ENCODE measurements at places on chromosomes 13 and 19. TPM values are rescaled to one million over a fixed set of nuclear protein-coding genes. Genes with fewer than 3 reads are reported as not detected.

DNA sequence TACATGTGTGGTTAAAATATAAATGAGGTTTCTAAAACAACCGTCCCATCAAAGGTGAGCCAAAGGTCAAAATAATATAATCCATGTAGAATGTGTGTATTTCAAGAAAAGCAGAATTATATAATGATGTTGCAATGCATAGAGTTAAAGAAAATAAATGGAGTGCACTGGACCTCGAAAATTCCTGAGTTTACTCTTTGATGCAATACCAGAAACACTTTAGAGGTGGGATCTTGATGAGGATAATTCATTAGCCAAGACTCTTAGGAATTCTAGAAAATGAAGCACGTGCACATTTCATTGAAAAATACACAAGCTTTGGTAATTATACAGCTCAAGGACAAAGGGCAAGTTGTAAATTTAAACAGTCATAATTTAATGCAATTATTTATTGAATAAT is 508.9 kb upstream of the ARGLU1 start:
- DNase-seq: no peak

- DNase-seq: no peak
Measured at GRCh38 chr19:30088567-30088966, 146.5 kb downstream of the URI1 start.

GRCh38 chr13:68745502-68745901 is 1362.1 kb upstream of the ATXN8OS start:
- no peak for DNase-seq

- no peak for DNase-seq
Measured at GRCh38 chr19:10744253-10744798, 26.4 kb downstream of the DNM2 start.

- no peak for DNase-seq
Measured at GRCh38 chr19:43777163-43777695, 3.5 kb downstream of the KCNN4 start.

DNA sequence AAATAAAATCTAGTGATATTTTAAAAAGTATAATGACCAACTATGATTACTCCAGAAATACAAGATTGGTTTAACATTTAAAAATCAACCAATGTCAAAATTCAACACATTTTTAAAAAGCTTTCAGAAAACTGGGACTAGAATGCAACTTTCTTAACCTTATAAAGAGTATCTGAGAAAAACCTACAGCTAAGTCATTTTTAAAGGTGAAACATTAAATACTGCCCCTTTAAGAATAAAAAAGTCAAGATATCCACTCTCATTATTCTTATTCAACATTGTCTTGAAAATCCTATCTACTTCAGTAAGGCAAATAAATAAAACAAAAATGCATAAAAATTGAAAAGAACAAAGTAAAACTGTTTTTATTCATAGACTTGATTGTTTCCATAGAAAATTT is 673.2 kb downstream of the UQCRFS1 start:
- DNase-seq: no peak

DNA sequence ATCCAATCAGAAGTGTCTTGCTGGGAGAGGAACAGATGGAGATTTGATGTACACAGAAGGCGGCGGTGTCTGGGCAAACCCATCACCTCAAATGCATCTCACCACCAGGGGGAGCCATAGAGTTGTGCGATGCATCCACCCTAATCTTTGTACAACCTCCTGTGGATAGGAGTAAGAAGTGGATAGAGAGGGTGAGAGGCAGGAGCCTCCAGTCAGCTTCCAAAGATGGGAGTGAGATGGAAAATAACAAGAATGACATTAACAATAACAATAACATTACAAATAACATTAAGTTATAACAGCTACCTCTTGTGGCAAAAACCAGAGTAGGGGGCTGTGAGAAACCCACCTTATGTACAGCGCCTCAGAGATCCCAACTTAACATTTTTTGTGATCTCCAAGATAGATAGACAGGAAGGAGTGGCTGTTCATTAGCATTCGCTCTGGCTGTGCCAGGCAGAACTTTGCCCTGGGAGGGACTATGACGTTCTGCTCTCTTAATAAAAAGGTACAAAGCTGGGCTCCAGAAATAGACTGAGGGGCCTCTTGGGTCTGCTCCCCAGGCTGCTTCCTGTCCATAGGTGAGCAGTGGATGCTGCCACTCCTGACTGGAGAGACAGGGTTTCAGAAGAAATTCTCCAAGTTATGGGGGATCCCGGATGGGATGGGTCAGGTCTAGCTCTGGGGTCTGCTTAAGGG is 5.2 kb upstream of the CEACAM18 start:
- DNase-seq: peak; percentile 77

- no peak for DNase-seq
Measured at GRCh38 chr19:16814526-16815100, 14.6 kb upstream of the SIN3B start.

DNA sequence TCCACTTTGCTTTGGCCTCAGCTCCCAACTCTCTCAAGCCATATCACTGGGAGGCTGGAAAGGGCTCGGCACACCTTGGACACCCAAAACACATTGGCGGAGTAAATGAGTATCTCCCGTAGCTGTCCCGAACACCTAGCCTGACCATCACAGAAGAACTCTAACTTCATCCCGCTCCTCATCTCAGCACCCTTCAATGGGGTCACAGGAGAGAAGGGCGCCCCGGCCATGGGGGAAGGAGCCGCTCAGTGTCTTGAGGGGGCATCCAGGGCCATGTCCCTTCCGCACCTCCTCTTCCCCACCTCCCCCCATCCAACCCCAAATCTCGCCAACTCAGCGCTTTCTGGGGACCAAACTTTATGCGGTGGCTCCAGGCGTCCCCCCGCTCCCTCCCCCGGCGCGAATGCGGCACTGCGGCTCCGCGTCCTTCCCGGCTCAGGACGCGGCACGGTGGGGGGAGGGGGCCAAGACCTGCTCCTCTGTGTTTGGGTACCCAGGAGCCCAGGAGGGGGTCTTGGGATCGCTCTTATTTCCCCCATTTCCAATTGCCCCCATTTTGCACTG is 3.0 kb downstream of the KCNC3 start:
- DNase-seq: no peak

GRCh38 chr19:13396250-13397080 is 109.8 kb downstream of the CACNA1A start:
- DNase-seq: peak; percentile 57

DNA sequence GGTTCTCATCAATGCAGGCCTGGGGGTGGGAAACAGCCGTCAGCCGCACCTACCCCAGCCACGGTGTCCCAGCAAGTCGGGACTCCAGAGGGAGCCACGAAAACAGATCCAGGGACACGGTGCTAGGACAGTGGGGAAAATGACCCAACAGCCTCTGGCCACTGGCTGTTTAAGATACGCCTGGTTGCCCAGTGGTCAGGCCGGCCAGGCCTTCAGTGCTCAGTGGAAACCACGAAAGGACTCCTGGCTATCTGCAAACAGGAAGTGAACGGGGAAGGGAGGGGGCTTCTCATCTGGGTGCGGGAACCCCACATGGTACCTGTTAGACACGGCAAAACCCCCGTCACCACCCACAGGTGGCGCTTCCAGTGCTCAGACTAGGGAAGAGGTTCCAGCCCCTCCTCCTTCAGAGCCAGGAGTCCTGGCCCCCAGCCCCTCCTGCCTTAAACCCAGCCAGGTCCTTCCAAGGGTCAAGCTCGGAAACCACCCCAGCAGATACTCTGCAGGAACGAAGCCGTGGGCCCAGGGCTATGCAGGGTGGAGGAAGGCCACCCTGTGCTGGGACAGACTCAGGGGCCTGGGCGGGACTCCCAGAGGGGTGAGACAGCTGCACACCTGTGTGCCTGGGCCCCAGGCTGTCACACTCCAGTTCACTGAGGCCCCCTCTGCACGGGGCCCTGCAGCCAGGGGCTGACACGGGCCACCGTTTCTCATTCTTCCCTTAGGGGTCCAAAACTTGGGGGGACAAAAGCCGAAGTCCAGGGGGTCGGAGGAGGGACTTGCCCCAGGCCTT is 4.5 kb downstream of the PPP1R12C start:
- DNase-seq: no peak

GRCh38 chr19:40444000-40444824 is at the start of gene SERTAD3:
SERTAD3 (minus strand) TSS chr19:40444335; CDS start chr19:40442080, 2,255 bp downstream.
- peak; percentile 98 for DNase-seq

DNA sequence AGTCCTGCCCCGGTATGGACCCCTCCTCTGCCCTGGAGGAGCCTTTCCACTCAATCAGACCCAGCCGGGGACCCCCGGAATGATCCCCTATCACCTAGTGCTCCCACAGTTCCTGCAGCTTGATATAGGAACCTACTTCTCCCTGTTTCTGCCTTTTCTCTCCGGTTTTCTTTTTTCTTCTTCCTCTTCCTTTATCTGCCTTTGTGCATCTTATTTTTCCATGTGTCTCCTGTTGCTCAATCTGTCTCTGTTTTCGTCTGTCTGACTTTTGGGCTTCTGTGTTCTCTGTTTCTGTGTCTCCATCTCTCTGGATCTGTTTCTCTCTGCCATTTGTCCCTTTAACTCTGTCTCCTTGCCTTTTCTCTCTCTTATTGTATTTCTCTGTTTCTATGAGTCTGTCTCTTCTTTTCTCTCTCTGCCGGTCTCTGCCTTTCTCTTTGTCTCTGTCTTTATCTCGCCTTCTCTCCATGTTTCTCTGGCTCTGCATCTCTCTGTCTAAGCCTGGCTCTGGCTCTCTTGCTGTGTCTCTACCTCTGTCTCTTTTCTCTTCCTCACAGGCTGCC is 10.0 kb downstream of the MEGF8 start:
- DNase-seq: no peak

DNA sequence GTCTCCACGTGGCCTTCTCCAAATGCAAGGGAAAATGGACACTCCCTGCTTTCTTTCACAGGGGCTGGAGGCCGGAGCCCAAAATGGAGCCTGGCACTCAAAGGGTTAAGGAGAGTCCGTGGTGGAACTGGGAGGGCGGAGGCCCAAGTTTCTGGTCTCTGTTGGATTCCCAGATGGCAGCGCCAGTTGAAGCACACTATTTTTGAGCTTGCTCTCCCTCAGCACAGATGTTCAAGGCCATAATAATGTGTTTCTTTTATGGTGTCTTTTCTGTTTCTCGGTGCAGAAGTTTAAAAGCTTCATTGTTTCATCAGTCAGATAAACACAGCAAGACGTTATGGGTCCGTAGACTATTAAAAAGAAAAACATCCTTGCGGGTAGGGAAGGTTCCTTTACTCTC is 67.6 kb downstream of the TNFRSF19 start:
- DNase-seq: no peak

- no peak for DNase-seq
Measured at GRCh38 chr13:112961457-112962369, 7.3 kb upstream of the MCF2L start.

DNA sequence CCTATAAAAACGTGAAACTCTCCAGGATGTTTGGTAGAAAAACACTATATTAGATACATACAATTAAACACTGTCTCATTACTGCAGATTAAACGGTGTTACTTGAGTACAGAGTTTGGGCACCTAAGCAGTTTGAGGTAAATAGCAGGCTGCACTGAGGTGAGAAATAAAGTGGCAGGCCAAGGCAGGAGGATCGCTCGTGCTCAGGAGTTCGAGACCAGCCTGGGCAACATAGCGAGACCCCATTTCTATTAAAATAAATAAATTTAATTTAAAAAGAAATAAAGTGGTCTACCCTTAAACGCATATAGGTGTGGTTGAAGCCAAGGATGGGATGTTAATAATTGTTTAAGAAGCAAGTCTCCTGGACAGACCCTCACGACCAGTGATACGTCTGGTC is 1.2 kb downstream of the PSPC1 start:
- no peak for DNase-seq

GRCh38 chr19:40594657-40595091 is 6.5 kb upstream of the LTBP4 start:
- no peak for DNase-seq

GRCh38 chr13:89465366-89465765 is 1794.2 kb downstream of the SLITRK5 start:
- no peak for DNase-seq

- no peak for DNase-seq
Measured at GRCh38 chr13:41064493-41064892, 3.2 kb downstream of the WBP4 start.

GRCh38 chr19:5006201-5006600 is 37.3 kb downstream of the KDM4B start:
- DNase-seq: no peak

GRCh38 chr13:66965181-66965580 is 265.0 kb downstream of the PCDH9 start:
- DNase-seq: no peak

- DNase-seq: no peak
Measured at GRCh38 chr13:87893186-87893585, 222.0 kb downstream of the SLITRK5 start.

DNA sequence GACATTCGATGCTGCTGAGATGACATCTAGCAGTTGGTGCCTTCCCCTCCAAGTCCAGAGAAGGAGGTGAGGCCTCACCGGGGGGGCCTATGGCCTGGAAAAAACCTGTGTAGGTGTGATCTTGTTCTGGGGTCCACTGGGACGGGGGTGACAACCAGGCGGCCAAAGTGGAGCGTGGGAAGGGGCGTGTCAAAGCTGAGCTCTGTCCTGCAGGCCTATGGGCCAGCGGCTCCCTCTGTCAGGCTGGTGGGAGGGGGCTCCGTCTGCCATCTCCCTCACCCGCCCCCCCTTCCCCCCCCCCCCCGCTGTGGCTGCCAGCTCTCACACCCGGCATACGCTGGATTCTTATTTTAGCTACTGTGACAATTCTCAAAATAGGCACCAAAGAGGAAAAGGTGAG is 56.7 kb upstream of the UQCRFS1 start:
- no peak for DNase-seq

GRCh38 chr13:39025433-39025839 is 12.5 kb downstream of the PROSER1 start:
- no peak for DNase-seq

DNA sequence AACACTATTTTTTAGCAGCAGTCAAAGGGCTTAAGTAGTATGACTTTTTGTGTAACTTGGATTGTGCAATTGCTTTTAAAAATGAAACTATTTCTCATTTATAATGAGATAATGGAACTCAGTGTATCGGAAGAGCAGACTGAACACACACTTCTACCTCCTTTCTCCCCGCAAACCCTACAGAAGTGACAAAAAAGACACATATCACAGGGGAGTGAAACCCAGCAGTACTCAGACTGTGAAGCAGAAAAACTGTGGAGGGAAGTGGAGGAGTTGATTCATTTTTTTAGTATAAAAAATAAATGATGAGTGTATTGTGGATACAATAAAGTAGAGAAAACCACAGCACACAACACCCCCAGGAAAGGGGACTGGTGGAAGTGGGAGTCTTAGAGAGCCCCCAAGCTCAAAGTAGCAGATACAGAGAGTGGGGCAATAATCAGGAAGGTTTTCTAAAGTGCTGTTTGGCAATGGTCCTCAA is 9.7 kb downstream of the LPAR6 start:
- no peak for DNase-seq

DNA sequence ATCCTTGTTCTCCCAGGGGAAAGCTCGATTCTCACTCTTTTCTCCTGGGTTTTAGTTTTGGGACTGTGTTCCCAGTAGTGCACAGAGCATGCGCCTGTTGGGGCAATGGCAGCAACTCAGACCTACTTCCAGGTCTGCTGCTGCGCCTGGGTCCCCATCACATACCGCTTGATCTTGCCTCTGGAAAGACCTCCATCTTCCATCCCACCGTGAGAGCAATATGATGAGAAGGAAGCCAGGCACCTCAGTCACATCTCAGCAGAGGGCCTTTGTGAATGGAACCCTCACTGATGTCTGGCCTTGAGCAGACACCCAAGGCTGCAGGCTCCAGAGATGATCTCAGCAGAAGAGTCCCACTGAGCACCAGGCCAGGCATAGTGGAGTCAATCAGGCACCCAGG is 176.8 kb upstream of the ZNF507 start:
- DNase-seq: no peak

The THAP8 gene
- total RNA-seq: 4.4 TPM

The C5AR2 gene
- total RNA-seq: 2.4 TPM

The ATP8A2 gene
- total RNA-seq: 0.24 TPM

The SERTAD3 gene
- 29.1 TPM for total RNA-seq

The ZNF229 gene
- 5.6 TPM for total RNA-seq

The CD209 gene
- total RNA-seq: 39.5 TPM

The TLE6 gene
- 1.9 TPM for total RNA-seq

The TPTE2 gene
- not detected for total RNA-seq

The FXYD5 gene
- total RNA-seq: 35.5 TPM

The HSPB6 gene
- 210 TPM for total RNA-seq
